ENCODE measurements at places on chromosomes 2 and 18.

GRCh38 chr2:47077442-47078117 lies 77.5 kb downstream of the STPG4 start:
- no peak for DNase-seq

GRCh38 chr2:123451542-123451941 lies 573.5 kb upstream of the CNTNAP5 start:
- no peak for DNase-seq

- DNase-seq: no peak
Observed at GRCh38 chr2:85409845-85410583, at the start of gene CAPG. TSS of gene CAPG (minus strand) at chr2:85410366. CDS start at chr2:85402145, 8,221 bp downstream.

DNA sequence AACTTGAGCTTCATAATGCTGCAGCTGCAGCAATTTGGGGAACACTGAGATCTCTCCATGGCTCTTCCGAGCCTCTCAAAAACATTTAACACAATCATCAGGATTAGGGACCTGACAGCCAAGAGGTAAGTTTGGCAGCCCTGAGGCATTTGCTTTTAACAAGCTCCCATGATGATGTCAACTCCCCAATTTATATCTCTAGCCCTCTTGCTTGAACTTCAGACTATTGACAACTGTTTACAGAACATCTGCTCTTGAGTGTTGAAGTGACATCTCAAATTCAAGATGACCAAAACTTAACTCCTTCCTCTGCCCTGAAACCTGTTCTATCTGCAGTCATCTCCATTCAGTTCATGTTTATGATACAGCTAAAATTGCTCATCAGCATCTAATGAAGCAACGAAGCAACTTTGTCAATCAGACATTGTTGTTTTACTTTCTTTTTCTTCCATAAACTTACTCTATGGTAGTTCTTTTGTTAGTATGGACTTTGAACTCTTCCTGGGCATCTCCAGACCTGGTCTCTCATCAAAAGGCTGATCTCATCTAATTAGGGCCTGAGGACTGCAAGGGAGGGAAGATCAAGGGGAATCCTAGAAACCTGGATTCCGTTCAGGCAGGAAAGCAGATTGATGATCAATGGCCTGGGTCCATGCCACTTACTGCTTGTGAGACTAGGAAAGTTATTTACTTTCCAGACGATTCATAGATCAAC lies 48.1 kb downstream of the SEMA4F start:
- DNase-seq: no peak

DNA sequence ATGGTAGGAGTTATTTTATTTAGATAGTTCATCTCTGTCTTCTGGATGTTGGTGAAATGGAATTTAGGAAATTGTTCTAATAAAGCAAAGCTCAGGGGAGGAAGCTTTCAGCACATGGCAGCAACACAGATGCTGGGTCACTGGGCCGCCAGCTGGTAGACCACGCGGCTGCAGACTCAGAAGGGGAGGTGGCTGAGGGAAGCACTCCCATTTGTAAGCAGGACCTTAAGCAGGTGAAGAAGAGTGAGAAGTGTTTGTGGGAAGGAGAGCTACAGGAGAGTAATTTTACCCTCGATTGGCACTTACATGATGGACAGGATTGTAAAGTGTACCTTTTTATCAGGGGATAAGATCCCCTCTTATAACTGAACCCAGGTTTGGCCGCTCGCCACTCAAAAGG lies 24.4 kb downstream of the NMS start:
- no peak for DNase-seq

DNA sequence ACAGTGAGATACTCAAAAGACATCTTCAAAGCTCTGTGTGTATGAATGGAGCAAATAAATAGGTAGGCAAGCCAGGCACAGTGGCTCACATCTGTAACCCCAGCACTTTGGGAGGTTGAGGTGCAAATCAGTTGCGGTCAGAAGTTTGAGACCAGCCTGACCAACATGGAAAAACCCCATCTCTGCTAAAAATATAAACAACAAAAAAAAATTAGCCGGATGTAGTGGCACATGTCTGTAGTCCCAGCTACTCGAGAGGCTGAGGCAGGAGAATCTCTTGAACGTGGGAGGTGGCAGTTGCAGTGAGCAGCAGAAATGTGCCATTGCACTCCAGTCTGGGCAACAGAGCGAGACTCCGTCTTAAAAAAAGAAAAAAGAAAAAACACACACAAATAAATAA lies 945.1 kb upstream of the PIK3C3 start:
- DNase-seq: no peak

DNA sequence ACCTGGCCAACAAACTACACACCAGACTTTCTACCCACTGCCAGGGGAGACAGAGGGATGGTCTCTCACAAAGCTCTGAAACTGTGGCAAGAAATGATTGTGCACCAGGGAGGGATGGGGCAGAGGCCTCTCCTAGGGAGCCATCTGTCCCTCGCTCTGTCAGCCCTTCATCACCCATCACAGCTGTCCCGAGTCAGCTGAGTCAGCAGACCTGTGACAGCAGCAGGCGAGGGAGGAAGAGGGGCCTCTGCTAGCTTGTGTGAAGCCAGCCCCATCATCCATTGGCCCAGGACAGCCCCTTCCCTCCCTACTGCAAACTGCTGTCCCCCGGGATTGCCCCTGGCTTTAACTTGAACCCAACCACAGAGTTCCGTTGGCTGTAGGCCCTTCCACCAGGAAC lies 5.0 kb downstream of the SH2D6 start:
- no peak for DNase-seq

DNA sequence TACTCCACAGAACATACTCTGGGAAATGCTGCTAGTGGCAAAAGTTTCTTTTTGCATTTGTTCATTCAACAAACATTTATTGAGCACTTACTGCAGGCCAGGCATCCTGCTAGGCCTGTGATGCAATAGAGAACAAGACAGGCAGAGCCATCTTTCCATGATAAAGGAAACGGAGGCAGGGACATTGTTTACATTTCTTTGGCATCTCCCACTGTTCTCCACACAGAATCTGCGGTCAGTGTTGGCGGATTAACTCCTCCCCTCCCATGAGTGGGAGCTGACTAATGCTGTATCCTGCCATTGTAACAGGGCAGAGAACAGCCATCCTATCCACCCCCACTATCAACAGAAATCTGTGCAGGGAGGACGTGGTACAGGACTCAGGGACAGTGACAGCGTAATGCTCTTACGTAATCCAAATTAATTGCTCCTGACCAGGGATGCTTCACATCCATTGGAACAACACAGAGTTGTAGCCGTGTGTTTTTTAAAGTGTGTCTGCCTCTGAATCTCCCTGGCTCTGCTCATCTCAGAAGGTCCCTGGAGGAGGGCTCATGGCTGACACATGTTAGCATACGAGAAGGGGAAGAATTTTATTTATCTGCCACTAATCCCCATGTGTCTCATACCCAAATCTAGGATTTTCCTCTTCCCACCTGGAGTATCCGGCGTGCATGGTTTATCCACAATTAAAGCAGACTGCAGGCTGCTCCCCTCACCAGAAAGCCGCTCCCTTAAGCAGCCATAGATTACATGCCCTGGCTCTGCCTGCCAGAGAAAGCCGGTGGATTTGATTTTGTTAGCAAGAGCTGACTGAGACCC lies 32.3 kb downstream of the STEAP3 start:
- DNase-seq: no peak

GRCh38 chr2:239263669-239264491 lies 136.9 kb downstream of the HDAC4 start:
- no peak for DNase-seq

- DNase-seq: no peak
Observed at GRCh38 chr2:62344472-62344871, 148.6 kb downstream of the B3GNT2 start.

GRCh38 chr18:58362027-58362575 lies 266.8 kb downstream of the ALPK2 start:
- DNase-seq: no peak

GRCh38 chr2:9095690-9096089 lies 92.2 kb upstream of the MBOAT2 start:
- peak; percentile 58 for DNase-seq

GRCh38 chr18:67893916-67894315 lies 377.4 kb upstream of the DSEL start:
- no peak for DNase-seq

All from left lung (tissue), 14 donors.